ENCODE measurements at places on chromosomes 16 and 17. TPM values are rescaled to one million over a fixed set of nuclear protein-coding genes. Genes with fewer than 3 reads are reported as not detected.
A peak's percentile ranks its signal among the peaks of the same experiment; 100 is the strongest.

GRCh38 chr16:77049577-77049976, 141.4 kb upstream of the MON1B start:
- H3K4me1 ChIP-seq = no peaks in the 10 kb centered on the region
- H3K36me3 ChIP-seq = no peaks in the 10 kb centered on the region
- H3K27ac ChIP-seq = no peak overlapping the region

- no peak overlapping the region for H3K4me3 ChIP-seq
- H3K27me3 ChIP-seq = no peaks in the 10 kb centered on the region
- DNase-seq = no peak
- no peaks in the 10 kb centered on the region for H3K4me1 ChIP-seq
Observed at GRCh38 chr17:82922646-82923045, 82.8 kb upstream of the ZNF750 start.

Gene RNF112
- 1.5 TPM for total RNA-seq

Gene PARN
- total RNA-seq = 20.9 TPM

Gene CDRT15
- total RNA-seq = not detected

Gene PRSS22
- total RNA-seq = 7.2 TPM

DNA sequence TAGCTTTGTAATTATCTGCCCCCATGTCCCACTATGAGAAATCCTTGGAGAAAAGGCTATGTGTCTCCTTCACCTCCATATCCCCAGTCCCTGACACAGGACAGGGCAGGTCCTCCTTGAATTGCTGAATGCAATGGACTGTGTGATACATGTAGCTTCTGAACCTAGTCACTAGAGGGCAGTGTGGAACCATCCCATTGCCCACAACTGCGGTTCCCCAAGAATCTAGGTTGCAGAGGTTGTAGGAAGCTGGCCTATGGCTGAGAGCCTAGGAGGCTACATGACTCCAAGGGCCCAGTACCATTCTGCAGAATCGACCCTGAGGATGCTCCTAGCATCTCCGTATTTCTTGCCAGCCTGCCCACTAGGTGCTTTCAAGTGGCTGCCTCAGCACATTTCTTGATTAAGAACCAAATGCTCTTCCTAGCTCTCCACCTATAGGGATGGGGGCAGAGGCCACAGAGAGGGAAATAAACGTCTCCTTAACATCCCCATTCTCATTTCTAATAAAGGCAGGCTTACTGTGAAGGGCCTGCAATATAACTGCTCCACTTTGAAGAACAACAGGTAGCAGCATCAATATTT, 394.0 kb downstream of the CA10 start:
- no peak overlapping the region for H3K4me3 ChIP-seq
- H3K27ac ChIP-seq = no peak overlapping the region
- peaks cover 2% of the 10 kb centered on the region for H3K4me1 ChIP-seq
- H3K36me3 ChIP-seq = no peaks in the 10 kb centered on the region
- no peaks in the 10 kb centered on the region for H3K27me3 ChIP-seq

Gene CTDNEP1
- total RNA-seq = 43.0 TPM

DNA sequence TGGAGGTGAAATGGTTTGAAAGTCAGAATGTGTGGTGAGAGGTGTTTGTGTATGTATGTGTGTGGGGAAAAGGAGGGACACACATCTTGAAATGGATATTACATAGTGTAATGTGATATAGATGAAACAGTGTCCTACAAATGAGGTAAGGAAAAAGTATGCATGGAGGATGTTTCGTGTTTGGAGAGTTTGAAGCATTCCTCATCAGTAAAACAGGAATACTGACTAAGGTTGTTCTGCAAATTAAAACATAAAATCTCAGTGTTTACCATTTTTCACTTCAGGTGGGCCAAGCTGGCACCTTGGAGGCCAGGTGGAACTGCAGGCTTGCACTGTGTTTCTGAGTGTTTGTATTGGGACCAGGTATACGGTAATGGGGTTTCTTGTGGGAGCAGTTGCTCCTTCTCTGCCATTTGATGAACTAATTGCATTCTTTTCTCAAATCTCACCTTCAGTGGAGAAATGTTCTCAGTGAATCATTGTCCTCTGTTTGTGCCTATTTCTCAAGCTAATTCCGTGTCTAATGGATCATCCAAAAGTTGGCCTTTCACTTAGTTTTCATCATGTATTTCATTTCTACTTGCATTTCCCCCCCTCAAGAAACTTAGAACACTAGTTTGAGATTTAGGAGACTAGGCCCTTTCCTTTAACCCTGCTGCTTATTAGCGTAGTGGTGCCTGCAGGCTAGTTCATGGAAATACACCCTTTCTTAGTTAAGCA, 8.2 kb upstream of the TBKBP1 start:
- no peak overlapping the region for H3K27ac ChIP-seq
- peaks cover 4% of the 10 kb centered on the region for H3K4me1 ChIP-seq
- H3K36me3 ChIP-seq = no peaks in the 10 kb centered on the region

Gene CRHR1
- 0.33 TPM for total RNA-seq

Gene ATMIN
- total RNA-seq = 25.3 TPM

- no peaks in the 10 kb centered on the region for H3K27me3 ChIP-seq
- no peak overlapping the region for H3K4me3 ChIP-seq
- no peak overlapping the region for H3K27ac ChIP-seq
- no peaks in the 10 kb centered on the region for H3K36me3 ChIP-seq
- DNase-seq = no peak
- peaks cover 12% of the 10 kb centered on the region for H3K4me1 ChIP-seq
Observed at GRCh38 chr16:81697616-81698309, 81.3 kb upstream of the PLCG2 start.

DNA sequence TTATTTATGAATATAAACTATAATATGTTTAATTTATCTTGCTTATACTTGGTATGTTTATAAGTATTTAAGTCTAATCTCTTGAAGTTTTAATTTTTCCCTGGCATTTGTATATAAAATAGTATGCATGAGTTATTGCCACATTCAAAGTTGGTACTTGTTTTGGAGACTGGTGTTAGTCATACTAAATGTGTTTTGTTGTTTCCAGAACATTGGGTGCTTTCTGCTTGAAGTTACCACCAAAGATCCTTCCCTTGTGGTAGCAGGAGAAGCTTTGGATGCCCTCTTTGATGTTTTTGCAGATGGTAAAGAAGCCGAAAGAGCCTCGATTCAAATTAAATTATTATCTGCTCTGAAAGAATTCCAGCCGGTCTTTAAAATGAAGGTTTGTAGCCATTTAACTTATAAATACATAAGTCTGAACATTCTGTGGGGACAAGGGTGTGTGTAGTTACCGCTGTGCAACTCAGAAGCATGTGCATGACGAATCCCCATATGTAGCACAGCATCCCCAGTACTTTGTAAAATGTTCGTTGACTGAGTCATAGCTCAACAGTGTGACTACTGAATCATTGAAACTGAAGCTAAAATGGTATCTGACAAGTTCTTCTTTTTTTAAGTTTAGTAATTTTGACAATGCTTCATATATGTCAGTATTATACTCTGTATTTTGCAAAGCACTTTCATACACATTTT, 36.4 kb downstream of the HEATR3 start:
- H3K4me3 ChIP-seq = no peak overlapping the region
- H3K27ac ChIP-seq = no peak overlapping the region
- no peaks in the 10 kb centered on the region for H3K27me3 ChIP-seq
- no peak for DNase-seq
- no peaks in the 10 kb centered on the region for H3K36me3 ChIP-seq

DNA sequence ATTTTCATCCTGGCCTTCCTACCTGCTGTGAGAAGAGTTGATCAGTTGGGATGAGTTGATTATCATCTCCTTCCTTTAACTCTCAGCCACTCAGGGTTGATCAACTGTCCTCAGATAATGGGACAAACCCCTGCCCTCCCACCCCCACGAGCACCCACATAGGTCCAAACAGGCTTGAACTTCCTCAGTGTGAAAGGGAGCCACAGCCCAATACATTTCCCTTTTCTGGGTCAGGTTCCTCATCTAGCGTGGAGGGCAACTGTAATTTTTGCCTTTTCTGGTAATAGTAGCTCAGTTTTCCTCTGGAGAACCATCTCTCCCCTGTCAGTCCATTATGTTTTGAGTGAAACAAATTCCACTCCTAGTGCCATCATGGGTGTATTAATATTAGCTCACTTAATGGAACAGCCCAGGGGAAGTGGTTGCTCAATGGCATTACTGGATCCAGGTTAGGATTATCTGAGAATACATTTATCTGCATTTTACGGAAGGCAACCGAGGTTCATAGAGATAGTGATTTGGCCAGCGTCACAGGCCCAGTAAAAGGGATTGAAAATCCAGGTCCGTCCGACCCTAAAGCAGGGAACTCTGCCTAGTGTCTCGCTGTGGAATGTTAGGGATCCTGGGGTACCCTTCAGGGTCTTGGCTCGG, 476 bp upstream of the LPCAT2 start:
- peak overlapping the region; percentile 68 for H3K4me3 ChIP-seq
- peaks cover 1% of the 10 kb centered on the region for H3K4me1 ChIP-seq
- DNase-seq = no peak
- H3K36me3 ChIP-seq = no peaks in the 10 kb centered on the region

GRCh38 chr17:61818225-61818624, 45.1 kb downstream of the BRIP1 start:
- DNase-seq = no peak
- H3K4me3 ChIP-seq = no peak overlapping the region
- no peaks in the 10 kb centered on the region for H3K36me3 ChIP-seq
- no peaks in the 10 kb centered on the region for H3K4me1 ChIP-seq

DNA sequence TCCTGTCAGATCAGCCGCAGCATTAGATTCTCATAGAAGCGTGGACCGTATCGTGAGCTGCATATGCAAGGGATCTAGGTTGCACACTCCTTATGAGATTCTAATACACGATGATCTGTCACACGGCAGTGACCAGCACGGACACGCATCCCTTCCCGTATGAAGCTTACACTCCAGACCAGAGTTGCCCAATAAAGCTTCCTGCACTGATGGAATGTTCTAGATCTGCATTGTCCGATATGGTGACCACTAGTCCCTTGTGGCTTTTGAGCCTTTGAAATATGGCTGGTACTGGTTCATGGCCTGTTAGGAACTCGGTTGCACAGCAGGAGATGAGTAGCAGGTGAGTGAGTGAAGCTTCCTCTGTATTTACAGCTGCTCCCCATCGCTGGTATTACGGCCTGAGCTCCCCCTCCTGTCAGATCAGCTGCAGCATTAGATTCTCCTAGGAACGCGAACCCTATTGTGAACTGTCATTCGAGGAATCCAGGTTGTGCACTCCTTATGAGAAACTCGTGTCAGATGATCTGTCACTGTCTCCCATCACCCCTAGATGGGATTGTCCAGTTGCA, 49.8 kb upstream of the ZCCHC14 start:
- peaks cover 8% of the 10 kb centered on the region for H3K4me1 ChIP-seq
- H3K27ac ChIP-seq = no peak overlapping the region
- no peaks in the 10 kb centered on the region for H3K36me3 ChIP-seq
- H3K4me3 ChIP-seq = no peak overlapping the region
- no peaks in the 10 kb centered on the region for H3K27me3 ChIP-seq

Gene MEOX1
- total RNA-seq = 0.22 TPM

GRCh38 chr16:88391144-88391850, 8.5 kb downstream of the ZNF469 start:
- no peaks in the 10 kb centered on the region for H3K36me3 ChIP-seq
- DNase-seq = no peak
- H3K4me1 ChIP-seq = peaks cover 14% of the 10 kb centered on the region

Gene DYNLRB2
- total RNA-seq = 3.2 TPM
